ENCODE measurements at places on chromosomes 13 and 19. TPM values are rescaled to one million over a fixed set of nuclear protein-coding genes. Genes with fewer than 3 reads are reported as not detected.

Gene CNMD
- not detected for polyA plus RNA-seq

Gene SERTM1
- 0.06 TPM for polyA plus RNA-seq

Gene PLK5
- not detected for polyA plus RNA-seq

Gene OR7D2
- not detected for polyA plus RNA-seq

Gene PSG11
- 0.08 TPM for polyA plus RNA-seq

Gene ZNF429
- 5.6 TPM for polyA plus RNA-seq

Gene TLE6
- polyA plus RNA-seq, result 2.6 TPM

Gene CAPS
- polyA plus RNA-seq, result 17.3 TPM
